ENCODE measurements at places on chromosomes 1 and 21.

GRCh38 chr1:116724765-116725375 lies 29.4 kb upstream of the CD2 start:
- no peak for DNase-seq

DNA sequence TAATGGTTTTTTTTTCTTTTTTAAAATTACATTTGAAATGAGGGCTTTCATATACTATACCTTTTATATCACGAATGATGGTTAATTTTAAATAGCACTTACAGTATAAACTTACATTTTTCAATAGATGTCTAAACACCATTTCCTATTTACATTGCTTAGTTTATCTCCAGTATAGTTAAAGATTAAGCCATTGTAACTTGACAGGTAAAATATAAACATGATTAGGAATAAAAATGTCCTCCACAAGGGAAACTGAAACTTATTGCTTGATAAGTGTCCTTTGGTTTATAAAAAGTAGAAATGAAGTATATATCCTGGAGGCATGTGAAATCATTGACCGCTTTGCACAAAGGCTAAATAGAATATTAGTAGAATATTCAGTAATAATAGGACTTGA lies 20.2 kb downstream of the CTH start:
- DNase-seq, result no peak

GRCh38 chr1:20834192-20834591 lies 47.1 kb upstream of the HP1BP3 start:
- no peak for DNase-seq

DNA sequence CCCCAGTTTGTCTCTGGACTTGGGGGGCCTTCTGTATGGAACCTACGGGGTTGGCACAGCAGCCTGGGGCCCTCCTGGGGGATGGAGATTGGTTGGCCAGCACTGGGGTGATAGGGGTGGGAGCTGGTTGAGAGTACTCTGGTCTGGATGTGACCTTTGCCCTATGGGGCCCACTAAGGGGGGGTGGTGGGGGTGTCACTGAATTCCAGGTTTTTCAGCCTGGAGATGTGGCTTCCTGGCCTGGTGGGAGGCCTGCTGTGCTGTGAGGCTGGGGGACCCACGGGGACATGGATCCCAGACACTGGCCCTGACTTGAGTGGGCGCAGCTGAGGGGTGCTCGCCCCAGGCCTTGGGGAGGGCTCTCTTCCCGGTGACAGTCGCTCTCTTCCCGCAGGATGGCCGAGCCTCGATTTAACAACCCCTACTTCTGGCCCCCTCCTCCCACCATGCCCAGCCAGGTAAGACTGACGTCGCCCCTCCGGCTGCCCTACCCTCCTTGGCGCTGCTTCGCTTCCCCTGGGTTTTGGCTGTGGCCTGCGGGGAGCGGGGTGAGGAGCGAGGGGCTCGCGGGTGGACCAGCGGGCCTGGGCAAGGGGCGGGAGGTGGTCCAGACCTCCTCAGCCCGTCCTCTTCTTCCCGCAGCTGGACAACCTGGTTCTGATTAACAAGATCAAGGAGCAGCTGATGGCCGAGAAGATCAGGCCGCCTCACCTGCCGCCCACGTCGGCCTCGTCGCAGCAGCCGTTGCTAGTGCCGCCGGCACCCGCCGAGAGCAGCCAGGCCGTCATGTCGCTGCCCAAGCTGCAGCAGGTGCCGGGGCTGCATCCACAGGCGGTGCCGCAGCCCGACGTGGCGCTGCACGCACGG lies 19.6 kb downstream of the ZNF362 start:
- no peak for DNase-seq

DNA sequence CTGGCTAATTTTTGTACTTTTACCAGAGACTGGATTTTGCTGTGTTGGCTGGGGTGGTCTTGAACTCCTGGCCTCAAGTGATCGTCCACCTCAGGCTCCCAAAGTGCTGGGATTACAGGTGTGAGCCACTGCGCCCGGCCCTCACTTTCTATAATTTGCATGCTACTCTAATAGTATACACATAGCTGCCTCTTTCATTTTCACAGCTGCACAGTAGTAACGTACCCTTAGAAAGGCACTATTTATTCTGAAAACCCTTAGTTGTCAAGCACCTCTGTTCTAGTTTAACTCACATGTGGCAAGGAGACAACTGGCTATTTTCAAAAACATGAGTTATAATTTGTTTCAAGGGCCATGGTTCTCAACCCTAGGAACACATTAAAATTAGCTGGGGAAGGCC lies 17.2 kb downstream of the TPM3 start:
- DNase-seq, result no peak

GRCh38 chr1:26538480-26539412 lies 9.2 kb downstream of the RPS6KA1 start:
- no peak for DNase-seq

GRCh38 chr1:9384751-9385245 lies 92.1 kb downstream of the SPSB1 start:
- DNase-seq, result no peak

- no peak for DNase-seq
Observed at GRCh38 chr1:242435200-242435599, 89.3 kb downstream of the PLD5 start.

GRCh38 chr1:95203908-95204437 lies 30.0 kb upstream of the RWDD3 start:
- DNase-seq, result no peak

- no peak for DNase-seq
Observed at GRCh38 chr1:206014601-206015000, 9.1 kb downstream of the CTSE start.

GRCh38 chr1:240878631-240879030 lies 266.7 kb upstream of the GREM2 start:
- DNase-seq, result no peak

DNA sequence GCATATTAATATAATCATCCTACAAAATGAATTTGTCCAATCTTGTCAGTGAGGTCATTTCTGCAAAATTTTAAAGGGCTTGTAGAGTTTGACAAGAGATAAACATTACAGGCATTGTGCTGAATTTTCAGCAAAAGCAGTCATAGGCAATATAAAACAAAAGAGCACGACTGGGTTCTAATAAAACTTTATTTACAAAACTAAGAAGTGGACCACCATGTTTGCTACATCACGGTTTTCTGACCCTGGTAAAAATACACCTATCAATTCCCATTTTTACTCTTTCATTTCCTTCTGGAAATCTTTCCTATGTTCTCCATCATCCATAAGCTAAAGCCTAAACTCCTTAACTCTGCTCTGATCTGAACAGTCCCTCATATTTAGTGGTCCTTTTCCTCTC lies 229.8 kb upstream of the SGIP1 start:
- no peak for DNase-seq

- DNase-seq, result no peak
Observed at GRCh38 chr21:44792702-44793591, 8.7 kb downstream of the UBE2G2 start.

GRCh38 chr1:101532377-101532776 lies 295.6 kb downstream of the S1PR1 start:
- no peak for DNase-seq

GRCh38 chr1:67953301-67953700 lies 97.1 kb downstream of the DIRAS3 start:
- no peak for DNase-seq

DNA sequence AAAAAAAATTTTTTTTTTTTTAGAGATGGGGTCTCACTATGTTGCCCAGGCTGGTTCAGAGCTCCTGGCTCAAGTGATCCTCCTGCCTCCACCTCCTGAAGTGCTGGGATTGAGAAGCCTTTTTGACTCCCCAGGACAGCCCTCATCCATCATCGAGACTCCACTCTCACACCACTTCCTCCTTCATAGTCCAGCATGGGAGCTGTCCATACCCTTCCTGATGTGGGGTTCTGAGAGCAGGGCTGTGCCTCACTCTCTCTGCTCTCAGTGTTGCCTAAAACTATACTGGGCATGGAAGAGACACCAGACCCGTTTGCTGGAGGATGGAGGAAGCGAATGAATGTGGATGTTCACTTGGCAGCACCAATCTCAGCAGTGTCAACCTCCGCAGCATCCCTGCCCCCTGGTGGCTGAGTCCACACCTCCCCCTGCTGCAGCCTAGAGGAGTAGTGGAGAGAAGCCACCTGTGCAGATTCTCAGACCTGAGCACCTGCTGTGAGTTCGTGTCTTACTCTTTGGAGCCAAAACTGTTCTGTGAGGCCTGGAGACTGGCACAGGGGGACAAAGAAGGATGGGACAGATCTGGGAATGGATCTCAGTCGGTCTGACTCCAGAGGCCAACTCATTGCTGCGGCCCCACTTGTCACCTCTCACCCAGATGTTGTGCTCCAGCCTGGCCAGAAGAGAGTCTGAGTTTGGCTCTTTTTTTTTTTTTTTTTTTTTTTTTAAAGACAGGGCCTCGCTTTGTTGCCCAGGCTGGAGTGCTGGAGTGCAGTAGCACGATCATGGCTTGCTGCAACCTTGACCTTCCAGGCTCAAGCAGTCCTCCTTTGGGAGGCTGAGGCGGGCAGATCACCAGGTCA lies 17.7 kb downstream of the TINAGL1 start:
- DNase-seq, result no peak

GRCh38 chr1:66035616-66036245 lies 243.0 kb downstream of the PDE4B start:
- no peak for DNase-seq

DNA sequence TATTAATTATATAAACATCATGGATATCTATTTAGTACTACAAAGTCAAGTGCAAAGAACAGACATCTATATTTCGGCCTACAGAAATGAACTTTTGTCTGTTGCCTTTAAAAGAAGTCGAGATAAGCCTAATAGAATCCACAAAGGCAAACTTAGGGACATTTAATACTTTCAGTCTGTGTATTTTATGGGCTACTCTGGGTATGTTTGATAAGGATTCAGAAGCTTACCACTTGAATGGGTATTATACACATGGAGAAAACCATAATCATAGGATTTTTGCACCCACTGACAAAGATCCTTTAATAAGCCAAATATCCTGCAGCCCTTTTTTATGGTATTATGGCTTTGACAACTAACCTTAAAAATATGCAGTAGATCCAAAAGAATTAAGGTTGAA lies 224.8 kb downstream of the LMO4 start:
- DNase-seq, result no peak

- DNase-seq, result no peak
Observed at GRCh38 chr21:45892156-45892915, 89.2 kb upstream of the COL6A1 start.

GRCh38 chr1:152026895-152027294 lies 9.9 kb downstream of the S100A11 start:
- DNase-seq, result no peak

GRCh38 chr1:84836145-84836544 lies 56.9 kb downstream of the LPAR3 start:
- no peak for DNase-seq

GRCh38 chr1:31725134-31725533 lies 21.3 kb upstream of the COL16A1 start:
- DNase-seq, result no peak

- no peak for DNase-seq
Observed at GRCh38 chr1:210407207-210407886, 78.6 kb downstream of the HHAT start.

DNA sequence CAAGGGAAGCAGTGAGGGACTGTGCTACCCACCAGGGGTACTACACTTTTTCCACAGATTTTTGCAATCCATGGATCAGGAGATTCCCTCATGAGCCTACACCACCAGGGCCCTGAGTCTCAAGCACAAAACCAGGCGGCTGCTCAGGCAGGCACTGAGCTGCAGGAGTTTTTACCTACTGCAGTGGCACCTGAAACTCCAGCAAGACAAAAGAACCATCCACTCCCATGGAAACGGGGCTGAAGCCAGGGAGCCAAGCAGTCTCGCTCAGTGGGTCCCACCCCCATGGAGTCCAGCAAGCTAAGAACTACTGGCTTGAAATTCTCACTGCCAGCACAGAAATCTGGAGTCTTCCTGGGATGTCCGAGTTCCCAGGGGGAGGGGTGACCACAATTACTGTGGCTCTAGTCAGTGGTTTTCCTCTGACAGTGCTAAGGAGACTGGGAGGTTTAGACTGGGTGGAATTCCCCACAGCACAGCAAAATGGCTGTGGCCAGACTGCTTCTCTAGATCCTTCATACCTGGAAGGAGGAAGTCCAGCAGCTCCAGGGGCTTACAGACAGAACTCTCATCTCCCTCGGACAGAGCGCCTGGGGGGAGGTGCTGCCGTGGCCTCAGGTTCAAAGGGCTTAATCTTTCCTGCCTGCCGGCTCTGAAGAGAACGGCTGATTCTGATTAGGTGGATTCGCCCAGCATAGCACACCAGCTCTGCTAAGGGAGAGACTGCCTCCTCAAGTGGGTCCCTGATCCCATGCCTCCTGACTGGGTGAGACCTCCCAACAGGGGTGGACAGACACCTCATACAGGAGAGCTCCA lies 437.8 kb downstream of the LTN1 start:
- DNase-seq, result no peak

GRCh38 chr1:81428998-81429397 lies 371.7 kb upstream of the ADGRL2 start:
- no peak for DNase-seq

GRCh38 chr1:98698625-98699024 lies 37.1 kb downstream of the SNX7 start:
- no peak for DNase-seq

GRCh38 chr1:117562581-117563491 lies 43.0 kb upstream of the TENT5C start:
- no peak for DNase-seq

GRCh38 chr1:1537626-1538250 lies 2.7 kb downstream of the TMEM240 start:
- DNase-seq, result no peak

GRCh38 chr1:89890085-89890752 lies 69.4 kb downstream of the LRRC8D start:
- DNase-seq, result no peak

- DNase-seq, result no peak
Observed at GRCh38 chr1:119188926-119189325, 48.5 kb upstream of the WARS2 start.

DNA sequence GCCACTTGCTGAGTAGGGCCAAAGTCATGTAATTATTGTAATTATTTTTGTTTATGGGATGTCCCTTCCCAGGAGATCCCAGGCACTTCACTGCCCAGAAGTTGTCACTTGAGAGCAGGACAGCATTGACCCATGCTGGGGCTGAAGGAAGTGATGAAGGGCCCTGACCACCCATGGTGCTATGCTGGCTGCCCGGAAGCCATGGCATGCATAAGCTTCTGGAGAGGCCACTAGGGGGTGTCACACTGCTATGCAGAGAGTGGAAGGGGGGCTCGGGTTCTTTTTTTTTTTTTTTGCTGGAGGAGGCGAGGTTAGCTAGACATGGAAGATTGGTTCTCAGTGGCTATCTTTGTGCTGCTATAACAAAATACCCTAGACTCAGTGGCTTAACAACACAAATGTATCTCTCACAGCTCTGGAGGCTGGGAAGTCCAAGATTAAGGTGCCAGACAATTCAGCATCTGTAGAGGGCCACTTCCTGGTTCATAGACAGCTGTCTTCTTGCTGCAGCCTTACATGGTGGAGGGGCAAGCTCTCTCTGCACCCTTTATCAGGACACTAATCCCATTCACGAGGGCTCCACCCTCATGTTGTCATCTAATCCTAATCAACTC lies 84.9 kb downstream of the CNIH3 start:
- no peak for DNase-seq

DNA sequence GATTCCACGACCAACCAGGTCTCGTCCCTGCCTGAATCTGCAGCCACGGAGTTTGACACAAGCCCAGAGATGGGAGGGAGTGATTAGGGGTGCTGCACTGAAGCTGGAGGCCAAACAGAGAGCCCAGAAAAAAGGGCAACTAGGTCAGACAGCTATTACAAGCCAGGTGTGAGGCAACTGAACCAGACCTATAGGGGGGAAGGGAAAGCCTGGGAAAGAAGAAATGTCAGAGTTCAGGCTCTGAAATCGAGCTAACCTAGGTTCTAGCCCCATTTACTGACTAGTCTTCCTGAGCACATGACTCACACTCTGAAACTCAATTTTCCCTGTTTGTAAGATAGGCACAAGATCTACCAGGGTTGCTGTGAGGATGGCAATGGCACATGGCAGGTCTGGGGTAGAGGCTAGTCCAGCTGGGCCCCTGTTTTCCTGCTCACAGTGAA lies 1.7 kb downstream of the DHCR24 start:
- DNase-seq, result no peak

Measured in NCI-H1436 treated with DMSO at 0.1 percent for 48 hours (cell line).